NCI-H1417 treated with DMSO at 0.1 percent for 48 hours (cell line): ENCODE measurements at places on chromosomes 6 and 20.

- DNase-seq = peak; percentile 26
Measured at GRCh38 chr6:19599796-19600464, 237.2 kb upstream of the ID4 start.

DNA sequence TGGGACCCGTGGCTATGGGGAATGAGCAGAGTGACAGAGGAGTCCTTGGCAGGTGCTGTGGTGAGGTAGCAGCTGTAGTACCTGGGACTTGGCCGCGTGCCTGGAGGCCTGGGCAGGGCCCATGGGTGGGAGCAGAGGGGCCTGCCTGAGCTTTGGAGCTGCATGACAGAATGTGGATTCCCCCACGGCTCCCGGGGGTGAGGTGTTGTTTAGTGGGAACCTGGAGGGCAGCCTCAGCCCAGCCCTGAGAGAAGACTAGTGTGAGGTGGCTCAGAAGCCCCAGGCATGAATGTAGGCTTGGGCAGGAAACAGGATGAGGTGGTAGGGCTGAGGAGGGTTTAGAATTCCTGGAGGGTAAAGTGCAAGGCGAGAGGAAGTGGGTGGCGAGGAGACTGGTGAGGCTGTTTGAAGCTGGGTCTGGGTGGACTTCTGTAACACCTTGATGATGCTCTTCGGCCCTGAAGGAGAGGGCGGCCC, 86.5 kb upstream of the SCP2D1 start:
- DNase-seq = no peak

DNA sequence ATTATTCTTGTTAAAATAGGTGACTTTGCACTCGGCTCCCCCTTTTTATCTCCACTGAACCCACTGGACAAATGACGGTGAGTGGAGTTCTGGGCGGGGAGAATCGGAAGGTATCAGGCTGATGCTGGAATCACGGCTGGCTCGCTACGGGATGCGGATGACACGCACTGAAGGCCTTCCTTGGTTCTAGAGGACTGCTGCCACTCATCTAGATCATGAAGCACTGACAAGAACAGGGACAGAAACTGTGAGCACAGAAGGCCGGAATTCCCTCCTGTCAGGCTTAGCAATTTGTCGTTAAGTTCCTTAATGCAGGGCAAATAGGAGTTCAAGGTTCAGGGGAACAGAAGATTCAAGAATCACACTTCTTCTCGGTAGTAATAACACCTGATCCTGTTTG, 89.9 kb upstream of the MPC1 start:
- no peak for DNase-seq

GRCh38 chr6:157760589-157761330, 62.3 kb upstream of the SNX9 start:
- DNase-seq = no peak

- no peak for DNase-seq
Measured at GRCh38 chr20:14470231-14470899, 133.0 kb upstream of the FLRT3 start.

- no peak for DNase-seq
Measured at GRCh38 chr6:44522871-44523270, 135.4 kb downstream of the CDC5L start.

DNA sequence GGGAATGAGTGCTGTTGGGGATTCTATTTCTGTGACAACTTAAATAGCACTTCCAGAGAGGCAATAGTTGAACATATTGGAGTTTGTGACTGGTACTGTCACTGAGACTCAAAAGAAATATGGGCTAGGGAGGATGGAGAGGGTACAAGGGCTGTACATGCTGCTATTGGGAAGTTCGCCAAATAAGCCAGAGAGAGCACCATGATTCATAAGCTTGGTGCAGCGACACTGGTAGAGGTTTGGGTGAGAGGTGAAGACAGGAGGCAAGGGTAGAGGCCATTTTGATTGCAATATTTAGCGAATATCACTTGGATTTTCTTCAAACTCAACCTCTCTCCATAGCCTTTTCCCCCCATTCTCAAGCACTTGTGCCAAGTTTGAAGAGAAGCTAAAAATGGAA, 214.3 kb downstream of the OGFRL1 start:
- DNase-seq = no peak

- no peak for DNase-seq
Measured at GRCh38 chr20:58883241-58883691, 30.8 kb downstream of the GNAS start.

GRCh38 chr6:38346291-38347079, 293.2 kb downstream of the BTBD9 start:
- DNase-seq = no peak

GRCh38 chr6:13454286-13455221, 32.8 kb downstream of the GFOD1 start:
- no peak for DNase-seq
